Camera-type eye (tissue), 1 donor: ENCODE measurements at places on chromosomes 13 and 19. TPM values are rescaled to one million over a fixed set of nuclear protein-coding genes. Genes with fewer than 3 reads are reported as not detected.

Gene UBE2L5
- not detected for total RNA-seq

Gene DDX49
- total RNA-seq, result 55.8 TPM

Gene RGL3
- total RNA-seq, result 2.5 TPM

Gene HSD17B14
- total RNA-seq, result 13.8 TPM

Gene ZNF85
- total RNA-seq, result 16.5 TPM

Gene ZNF471
- total RNA-seq, result 16.5 TPM

Gene ZNF253
- 56.9 TPM for total RNA-seq

Gene OR10H1
- not detected for total RNA-seq

Gene TUBA3C
- not detected for total RNA-seq

Gene GPR180
- total RNA-seq, result 37.6 TPM

Gene B3GNT3
- 1.2 TPM for total RNA-seq

Gene MAU2
- total RNA-seq, result 88.7 TPM

Gene ZNF677
- 67.0 TPM for total RNA-seq
